Stimulated activated CD4-positive, alpha-beta T cell treated with anti-CD3 and anti-CD28 coated beads, TNF-alpha, amount 100 ng/mL, for 48 hours (primary cell): ENCODE measurements at places on chromosomes 1 and 21.

DNA sequence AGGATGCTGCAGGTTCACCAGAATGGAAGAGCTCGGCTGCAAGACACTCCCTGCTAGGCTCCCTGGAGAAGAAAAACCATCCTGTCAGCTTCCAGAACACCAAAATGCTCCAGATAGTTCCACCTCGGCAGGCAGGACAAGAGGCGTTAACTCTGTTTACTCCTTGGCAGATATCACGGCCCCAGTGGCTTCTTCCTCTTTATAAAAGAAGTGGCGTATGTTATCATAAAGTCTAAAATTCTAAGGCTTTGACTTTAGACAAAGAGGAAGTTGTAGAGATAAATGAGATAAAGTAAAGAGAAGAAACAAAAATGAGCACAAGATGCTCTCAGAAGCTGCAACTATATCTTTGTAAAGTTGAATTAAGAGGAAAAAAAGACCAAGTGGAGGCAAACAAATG lies 24.3 kb upstream of the MTF1 start:
- no peak for DNase-seq

GRCh38 chr1:155051342-155051776 lies 243 bp downstream of the ADAM15 start:
- no peak for DNase-seq

DNA sequence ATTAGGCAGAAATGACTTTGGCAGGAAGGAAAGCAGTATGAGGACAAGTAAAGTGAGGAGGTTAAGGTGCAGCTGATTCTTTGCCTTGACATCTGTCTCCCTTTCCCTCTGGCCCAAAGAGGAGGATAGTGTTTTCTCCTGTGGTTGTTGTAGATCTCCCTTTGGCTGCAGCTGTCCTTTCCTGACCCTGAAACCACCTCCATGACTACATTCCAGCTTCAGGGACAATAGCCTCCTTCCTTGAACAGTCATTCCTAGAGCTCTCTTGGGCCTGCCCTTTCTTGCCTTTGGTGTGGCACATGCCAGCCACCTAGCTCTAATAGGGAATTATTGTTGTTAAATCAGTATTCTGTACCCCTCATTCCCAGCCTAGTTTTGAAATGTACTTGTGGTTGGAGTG lies 6.2 kb downstream of the ZMYM1 start:
- DNase-seq: no peak

DNA sequence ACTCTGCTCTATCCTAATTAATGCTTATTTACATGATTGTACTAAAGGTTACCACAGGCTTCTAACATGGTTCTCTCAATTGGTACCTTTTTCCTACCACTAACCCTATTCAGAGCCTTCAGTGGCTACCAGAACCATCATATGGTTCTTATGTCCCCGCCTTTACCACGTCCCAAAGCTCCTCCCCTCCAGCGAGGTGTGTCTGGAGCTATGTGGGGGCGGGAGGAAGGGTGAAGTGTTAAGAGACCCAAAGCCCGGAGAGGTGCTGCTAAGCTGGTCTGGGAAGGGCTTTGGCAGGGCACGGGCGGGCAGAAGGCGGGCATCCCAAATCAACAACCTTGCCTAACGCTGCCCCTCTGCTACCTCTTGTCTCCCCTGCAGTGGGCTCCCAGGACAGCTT lies 10.0 kb downstream of the SPATA46 start:
- DNase-seq: no peak

- DNase-seq: no peak
These were observed 132.3 kb downstream of the CCDC185 start for GRCh38 chr1:223525546-223525945.

GRCh38 chr1:154819628-154820590 lies 50.2 kb downstream of the KCNN3 start:
- DNase-seq: no peak

- no peak for DNase-seq
These were observed 35.7 kb upstream of the CAP1 start for GRCh38 chr1:40004857-40005256.

DNA sequence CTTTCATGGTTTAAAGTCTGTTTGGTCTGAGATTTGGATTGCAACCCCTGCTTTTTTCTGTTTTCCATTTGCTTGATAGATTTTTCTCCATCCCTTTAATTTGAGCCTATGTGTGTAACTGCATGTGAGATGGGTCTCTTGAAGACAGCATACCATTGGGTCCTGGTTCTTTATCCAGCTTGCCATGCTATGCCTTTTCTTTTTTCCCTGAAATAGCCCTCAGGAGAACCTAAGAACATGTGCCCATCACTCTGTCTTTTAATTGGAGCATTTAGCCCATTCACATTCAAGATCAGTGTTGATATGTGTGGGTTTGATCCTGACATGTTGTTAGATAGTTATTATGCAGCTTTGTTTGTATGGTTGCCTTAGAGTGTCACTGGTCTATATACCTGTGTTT lies 21.7 kb upstream of the DENND1B start:
- DNase-seq: no peak

DNA sequence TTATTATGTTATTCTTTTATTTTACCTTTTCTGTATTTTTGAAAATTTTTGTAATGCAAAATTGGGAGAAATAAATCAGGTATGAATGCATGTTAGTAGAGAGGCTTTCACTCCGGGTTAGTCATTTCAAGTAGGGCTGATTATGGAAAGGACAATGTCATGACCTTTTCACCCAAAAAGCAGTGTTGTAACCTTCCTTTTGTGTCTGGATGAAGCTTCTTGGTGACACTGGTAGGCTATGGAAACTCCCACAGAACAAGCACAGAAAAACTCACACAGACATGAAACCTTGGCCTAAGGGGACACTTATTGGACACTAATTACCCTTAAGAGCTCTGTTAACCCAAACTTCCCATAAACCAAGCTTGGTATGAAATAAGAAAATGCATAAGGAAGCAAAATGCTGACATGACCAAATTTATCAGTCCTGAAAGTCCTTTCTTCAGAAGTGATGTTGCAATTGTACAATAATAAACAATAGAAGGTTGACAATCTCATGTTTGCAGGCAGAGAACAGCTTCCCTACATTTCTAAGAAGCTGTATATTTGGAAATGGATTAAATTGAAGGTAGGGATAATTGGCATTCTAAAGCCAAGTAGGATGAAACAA lies 70.0 kb upstream of the KCNJ15 start:
- no peak for DNase-seq

DNA sequence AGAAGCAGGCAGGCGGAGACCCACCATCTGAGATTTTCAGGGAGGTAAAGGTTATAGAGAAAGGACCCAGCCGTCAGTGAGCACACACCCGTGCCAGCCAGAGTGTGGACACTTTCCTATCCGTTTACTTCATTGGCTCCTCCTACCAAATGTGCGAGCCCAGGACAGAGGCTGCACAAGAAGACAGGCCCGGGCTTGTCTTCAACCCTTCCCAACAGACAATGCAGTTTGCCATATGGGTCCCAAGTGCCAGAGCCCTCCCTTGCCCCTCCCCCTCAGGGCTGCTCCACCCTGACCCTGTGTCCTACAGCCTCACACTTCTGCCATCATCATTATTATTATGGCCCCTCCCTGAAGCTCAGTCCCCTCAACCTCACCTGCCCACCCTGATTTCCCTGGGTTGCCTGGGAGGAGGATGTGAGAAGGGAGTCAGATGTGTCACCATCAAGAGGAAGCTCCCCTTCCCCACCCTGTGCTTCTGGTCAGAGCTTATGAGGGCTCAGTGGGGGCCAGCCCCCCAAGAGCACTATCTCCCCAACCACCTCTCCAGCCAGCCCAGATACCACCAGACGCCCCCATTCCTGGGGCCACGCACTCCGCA lies 9.4 kb downstream of the LAPTM5 start:
- DNase-seq: no peak

- no peak for DNase-seq
These were observed 9.7 kb downstream of the MACF1 start for GRCh38 chr1:39214021-39214713.

GRCh38 chr1:184270556-184270955 lies 116.3 kb upstream of the C1orf21 start:
- DNase-seq: no peak

- DNase-seq: no peak
These were observed 18.1 kb downstream of the LRIF1 start for GRCh38 chr1:110945626-110946025.

GRCh38 chr1:12148958-12149790 lies 17.6 kb upstream of the TNFRSF1B start:
- no peak for DNase-seq

DNA sequence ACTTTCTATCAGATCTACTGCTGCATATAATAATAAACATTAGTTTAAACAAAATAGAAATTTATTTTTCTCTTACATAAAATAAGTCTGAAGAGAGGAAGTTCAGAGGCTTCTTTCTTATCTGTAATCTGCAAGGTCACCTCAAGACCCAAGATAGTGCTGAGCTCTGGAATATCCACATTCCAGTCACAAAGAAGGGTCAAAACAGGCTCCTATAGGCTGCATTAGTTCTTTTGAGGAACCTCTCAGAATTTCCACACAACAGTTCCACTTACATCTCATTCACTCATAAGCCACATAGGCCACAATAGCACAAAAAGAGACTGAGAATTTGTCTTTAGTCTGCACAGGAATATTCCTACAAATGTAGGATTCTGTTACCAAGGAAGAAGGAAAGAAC lies 15.4 kb downstream of the DYNLT5 start:
- DNase-seq: no peak

DNA sequence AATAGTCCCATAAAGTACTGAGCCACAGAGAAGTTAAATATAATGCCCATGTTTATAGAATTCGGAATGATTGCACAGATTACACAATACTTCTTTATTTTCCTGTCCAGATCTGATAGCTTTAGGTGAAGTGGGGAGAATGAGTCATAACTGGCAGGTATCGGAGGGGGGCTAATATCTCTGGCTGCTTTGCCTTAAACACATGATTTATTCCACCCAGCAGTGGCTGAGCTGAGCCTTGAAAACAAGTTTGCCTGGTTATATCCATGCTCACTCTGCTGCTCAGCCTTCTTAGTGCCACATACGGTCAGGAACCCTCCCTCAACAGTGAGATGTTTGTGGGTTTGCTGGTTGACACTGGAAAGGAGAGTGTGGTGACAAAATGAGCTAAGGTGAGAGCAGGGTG lies 119.7 kb upstream of the ZNF648 start:
- no peak for DNase-seq

GRCh38 chr1:54014009-54014629 lies 3.9 kb downstream of the LDLRAD1 start:
- DNase-seq: no peak

GRCh38 chr1:235161685-235162327 lies 756 bp upstream of the RBM34 start:
- no peak for DNase-seq

DNA sequence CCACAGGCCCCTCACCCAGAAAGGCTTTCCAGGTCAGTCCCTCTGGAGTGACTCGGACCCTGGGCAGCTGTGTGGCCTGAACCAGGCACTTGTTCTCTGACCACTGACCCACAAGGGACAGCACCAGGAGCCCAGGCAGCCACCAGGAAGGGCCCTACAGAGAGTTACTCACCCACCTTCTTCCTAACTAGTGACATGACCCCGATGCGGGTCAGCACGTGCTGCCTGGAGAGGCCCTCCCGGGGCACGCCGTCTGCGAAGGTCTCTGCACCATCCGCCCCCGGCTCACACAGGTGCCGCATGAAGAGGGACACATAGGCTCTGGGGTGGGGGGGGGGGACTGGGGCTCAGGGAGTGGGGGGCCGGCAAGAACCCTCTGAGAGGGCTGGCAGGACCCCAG lies 55.8 kb downstream of the CHD5 start:
- DNase-seq: no peak

DNA sequence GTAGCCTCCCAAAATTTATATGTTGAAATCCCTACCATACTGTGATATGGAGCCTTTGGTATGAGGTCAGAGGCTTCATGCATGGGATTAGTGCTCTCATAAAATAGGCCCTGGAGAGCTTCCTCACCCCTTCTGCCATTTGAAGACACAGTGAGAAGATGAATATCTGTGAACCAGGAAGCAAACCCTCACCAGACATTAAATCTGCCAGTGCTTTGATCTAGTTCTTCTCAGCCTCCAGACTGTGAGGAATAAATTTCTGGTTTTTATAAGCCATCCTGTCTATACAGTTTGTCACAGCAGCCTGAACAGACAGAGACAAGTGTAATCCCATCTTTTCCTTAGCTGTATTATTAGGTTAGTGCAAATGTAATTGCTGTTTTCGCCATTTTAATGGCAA lies 88.4 kb downstream of the OLFML2B start:
- DNase-seq: no peak

GRCh38 chr1:98001764-98002163 lies 80.9 kb upstream of the DPYD start:
- DNase-seq: no peak

- no peak for DNase-seq
These were observed 63.0 kb upstream of the ATP5PO start for GRCh38 chr21:33978585-33978984.

GRCh38 chr1:66476774-66477173 lies 57.2 kb upstream of the SGIP1 start:
- DNase-seq: no peak

- no peak for DNase-seq
These were observed 34.6 kb upstream of the LHX8 start for GRCh38 chr1:75099581-75099980.

GRCh38 chr1:115296981-115297380 lies 41.1 kb downstream of the NGF start:
- DNase-seq: no peak

DNA sequence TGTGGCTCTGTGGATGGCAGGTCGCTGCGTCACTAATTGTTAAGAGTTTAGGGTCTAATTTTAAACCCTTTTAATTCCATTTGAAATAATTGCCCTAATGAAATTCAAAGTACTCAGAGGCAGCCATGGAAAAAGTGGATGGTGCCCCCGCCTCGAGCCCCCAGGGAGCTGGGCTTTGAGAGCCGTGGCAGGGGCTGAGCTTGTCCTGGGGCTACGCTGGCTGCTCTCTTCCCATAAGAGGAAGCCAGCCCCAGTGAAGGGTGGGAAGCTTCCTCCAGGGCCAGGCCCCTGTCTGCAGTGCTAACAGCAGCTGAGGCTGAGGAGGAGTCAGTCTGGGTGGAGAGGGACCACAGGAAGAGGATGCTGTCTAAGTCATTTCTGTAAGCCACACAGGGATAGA lies 315.0 kb upstream of the POU3F1 start:
- no peak for DNase-seq

- no peak for DNase-seq
These were observed 49.7 kb upstream of the HMGB4 start for GRCh38 chr1:33814166-33814565.

DNA sequence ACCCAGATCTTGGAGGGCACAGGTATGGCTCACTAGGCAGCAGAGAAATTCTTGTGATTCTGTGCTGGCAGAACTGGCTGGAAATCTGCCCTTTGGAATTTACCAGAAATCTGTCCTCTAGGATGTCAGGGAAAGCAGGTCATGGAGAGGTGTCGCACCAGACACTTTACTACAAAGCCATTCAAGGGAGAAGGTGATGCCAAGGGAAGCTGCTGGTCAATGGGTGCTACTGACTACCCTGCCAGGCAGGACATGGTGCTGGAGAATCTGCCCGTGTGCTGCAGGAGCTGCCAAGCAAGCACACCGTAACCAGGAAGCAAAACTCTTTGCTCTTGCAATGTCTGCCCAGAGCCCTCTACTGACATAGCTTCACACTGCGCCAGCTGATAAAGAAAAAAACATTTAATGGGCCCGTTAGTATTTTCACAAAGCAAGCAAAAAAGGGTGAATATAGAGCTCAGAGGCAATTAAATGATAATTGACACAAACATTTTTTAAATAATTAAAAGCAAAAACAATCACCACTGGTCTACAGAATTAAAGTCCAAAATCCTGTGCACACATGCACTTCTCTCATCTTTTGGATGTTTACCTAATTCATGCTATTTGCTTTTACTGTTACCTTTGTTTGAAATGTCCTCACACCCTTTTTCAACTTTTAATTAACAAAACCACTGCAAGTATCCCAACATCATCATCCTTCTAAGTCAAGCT lies 7.2 kb upstream of the FBXO28 start:
- DNase-seq: no peak

GRCh38 chr1:221839321-221839720 lies 97.4 kb upstream of the DUSP10 start:
- DNase-seq: no peak
